Posterior cingulate gyrus (tissue), 11 donors: ENCODE measurements at places on chromosomes 5 and 9.

GRCh38 chr9:137030006-137030405, 1.9 kb downstream of the FUT7 start:
- no peak for DNase-seq

- no peak for DNase-seq
Measured at GRCh38 chr9:116152390-116152789, 1.2 kb upstream of the PAPPA start.

DNA sequence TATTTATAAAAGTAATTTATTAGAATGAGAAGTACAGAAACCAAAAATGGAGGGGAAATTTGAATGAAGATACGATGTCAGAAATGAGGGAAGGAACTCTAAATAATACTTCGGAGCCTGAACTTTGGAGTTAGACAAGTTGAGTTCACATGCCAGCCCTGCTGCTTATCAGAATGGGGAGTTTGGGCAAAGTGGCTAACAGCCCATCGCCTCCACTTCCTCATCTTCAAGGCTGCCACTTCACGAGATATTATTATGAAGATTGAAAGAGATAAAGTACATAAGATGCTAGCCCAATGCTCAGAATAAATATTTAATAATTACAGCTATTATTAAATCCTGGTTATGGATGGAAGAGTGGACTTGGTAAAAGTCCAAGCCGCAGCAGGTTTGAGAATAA, 56.2 kb upstream of the ABCA1 start:
- DNase-seq: no peak

DNA sequence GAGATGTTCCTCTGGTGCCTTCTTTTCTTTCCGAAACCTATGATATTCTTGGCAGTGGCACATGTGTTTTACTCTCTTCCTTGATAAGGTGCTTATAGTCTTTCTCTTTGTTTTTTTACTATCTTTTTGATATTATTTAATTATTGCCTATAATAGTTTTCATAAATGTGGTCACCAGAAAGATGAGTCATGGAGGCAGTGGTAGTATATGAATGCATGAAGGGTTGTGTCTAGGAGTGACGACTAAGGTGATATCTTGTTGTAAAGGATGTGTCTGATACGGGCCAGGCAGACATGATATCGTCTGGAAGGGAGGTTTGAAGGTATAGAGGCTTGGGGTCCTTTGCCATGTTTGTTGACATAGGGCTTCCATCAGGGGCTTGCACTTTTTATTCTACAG, 36.8 kb downstream of the SLC44A1 start:
- no peak for DNase-seq

DNA sequence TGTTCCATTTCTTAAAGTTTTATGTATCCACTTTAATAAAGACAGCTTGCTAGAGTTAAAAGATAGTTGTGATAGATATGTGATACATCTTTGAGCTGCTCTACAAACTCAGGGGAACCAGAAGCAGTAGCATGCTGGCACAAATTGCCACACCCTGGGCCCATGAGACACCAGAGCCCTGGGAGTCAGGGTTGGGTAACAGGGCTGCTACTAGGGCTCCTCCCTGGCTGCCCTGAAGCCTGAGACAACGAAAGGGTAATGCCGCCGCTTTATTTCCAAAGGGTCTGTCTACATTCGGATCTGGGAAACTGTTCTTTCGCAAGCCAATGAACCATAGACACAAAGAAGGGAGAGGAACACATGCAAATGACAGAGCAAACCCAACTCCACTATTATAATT, 29.2 kb downstream of the PTPN3 start:
- DNase-seq: no peak

DNA sequence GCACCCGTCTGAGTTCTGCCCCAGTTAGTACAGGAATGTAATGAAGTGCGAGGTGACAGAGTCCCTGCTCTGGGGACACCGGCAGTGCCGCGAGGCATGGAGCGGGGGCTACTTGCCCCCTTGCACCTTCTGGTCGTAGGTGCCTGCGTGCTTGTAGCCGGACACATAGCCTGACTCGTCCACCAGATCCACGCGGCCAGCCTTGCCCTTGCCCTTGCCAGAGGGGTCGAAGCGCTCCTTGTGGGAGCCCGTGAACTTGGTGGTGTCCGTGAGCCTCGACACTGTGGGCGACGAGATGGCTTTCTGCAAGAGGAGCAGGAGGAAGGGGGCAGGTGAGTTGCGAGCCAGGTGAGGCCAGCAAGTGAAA, 28.2 kb downstream of the TPPP start:
- no peak for DNase-seq

GRCh38 chr5:112087222-112087621, 330.2 kb upstream of the NREP start:
- no peak for DNase-seq

DNA sequence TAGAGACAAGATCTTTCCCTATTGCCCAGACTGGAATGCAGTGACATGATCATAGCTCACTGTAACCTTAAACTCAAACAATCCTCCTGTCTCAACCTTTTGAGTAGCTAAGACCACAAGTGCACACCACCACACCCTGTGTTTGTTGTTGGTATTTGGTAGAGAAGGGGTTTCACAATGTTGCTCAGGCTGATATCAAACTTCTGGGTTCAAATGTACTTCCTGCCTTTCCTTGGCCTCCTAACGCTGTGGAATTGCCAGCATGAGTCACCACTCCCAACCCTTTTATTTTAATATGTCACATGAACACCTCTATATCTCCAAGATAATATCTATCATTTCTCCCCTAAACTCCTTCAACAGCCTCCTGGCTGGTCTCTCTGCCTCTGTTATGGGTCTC, 719.0 kb downstream of the PTPRD start:
- DNase-seq: no peak
